ENCODE measurements at places on chromosomes 5 and 9.
A peak's percentile ranks its signal among the peaks of the same experiment; 100 is the strongest.

- DNase-seq, result peak; percentile 49
Observed at GRCh38 chr9:114930056-114930812, at the start of gene TNFSF8. TSS of gene TNFSF8 (minus strand) at chr9:114930591. CDS start at chr9:114930303, 288 bp downstream.

- no peak for DNase-seq
Observed at GRCh38 chr9:115694014-115694413, 459.6 kb upstream of the PAPPA start.

DNA sequence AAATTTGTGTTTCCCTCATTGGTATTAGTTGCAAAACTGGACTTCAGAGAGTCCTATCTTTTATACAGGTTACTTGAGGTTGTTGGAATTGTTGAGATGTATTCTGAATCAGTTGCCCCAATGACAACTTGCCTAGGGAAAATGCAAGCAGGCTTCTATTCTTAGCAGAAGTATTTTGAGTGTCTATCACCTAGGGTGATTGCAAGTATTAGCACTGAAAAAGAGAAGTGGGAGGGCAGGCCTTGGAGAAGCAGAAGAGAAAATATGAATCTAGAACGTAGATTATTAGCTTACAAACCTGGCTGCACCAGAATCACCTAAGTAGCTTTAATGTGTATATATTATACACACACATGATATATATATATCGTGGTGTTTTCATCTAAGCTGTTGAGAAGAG lies 43.2 kb downstream of the ADAMTS12 start:
- DNase-seq, result no peak

- DNase-seq, result no peak
Observed at GRCh38 chr5:150393096-150393645, 19.5 kb downstream of the CD74 start.

GRCh38 chr9:82404196-82404870 lies 415.8 kb downstream of the SPATA31D1 start:
- DNase-seq, result no peak

DNA sequence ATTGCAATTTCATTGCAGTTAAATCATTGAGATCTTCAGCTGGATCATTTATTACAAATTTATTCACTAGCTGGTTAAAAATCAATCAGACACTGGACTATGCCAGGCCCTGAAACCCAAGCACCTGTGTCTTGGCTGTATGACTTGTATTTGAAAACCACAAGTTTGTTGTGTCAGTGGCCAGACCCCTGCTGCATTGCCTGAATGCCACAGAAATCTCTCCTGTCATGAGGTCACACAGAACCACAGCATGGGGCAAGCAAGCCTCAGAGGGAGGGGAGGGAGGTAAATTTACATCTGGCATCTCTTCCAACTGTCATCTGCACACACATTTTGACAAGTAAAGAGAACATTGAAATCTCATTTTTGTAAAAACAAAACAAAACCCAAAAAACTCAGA lies 90.0 kb downstream of the ARRDC3 start:
- DNase-seq, result no peak

- no peak for DNase-seq
Observed at GRCh38 chr5:53560028-53560427, 411 bp upstream of the NDUFS4 start.

DNA sequence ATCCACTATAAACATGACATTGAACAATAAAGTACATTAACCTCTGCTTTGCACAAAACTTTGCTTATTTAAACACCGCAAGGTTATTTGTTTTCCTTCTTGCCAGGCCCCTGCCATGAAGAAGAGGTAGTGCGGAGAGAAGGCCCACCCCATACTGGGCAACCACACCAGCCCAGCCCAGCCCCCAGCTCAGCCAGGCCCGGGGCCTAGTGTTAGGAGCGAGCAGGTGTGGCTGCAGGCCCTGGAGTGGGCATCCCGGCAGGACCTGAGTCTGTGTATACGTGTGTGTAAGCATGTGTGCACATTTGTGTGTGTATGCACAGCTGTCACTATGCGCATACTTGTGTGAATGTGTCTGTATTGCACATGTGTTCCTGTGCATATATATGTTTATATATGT lies 90.4 kb upstream of the MVB12B start:
- DNase-seq, result no peak

DNA sequence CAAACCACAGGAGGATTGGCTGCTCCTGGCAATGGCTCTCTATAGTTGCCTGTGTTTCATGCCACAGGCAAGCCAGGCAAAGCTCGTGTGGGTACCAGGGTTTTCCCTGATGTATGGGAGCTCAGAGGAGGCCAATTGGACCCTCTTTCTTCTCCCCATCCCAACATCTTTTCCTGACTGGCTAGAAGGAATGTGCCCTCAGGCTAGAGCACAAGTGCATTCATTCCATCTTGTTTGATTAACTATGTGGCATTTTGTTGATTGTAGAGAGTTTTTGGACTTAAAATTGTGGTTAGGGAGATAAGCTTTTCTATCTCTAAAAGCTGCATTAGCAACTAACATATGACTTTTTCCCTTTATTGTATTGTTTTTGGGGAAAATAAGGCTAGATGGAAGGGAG lies 561.3 kb downstream of the PSAT1 start:
- no peak for DNase-seq

- no peak for DNase-seq
Observed at GRCh38 chr9:134634176-134634575, 7.4 kb upstream of the COL5A1 start.

- DNase-seq, result no peak
Observed at GRCh38 chr9:87548159-87548558, 50.5 kb downstream of the DAPK1 start.

DNA sequence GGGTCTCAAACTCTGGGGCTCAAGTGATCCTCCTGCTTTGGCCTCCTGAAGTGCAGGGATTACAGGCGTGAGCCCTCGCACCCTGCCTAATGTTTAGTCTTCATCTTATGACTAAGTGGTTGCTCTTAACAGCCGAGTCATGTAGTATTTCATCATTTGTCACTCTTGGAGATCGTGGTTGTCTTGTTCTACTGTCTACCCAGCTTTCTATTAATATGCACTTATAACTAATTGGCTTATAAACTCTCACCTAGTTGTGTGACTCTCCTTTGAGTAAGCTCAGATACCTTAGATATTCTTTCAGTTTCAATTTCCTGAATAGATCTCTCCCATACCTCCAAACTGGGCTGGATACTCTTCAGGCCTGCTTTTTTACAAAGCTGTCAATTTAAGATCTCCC lies 19.9 kb downstream of the SLC44A1 start:
- no peak for DNase-seq

GRCh38 chr5:60829490-60830266 lies 14.4 kb downstream of the ELOVL7 start:
- DNase-seq, result no peak

GRCh38 chr5:131209506-131210150 lies 38.9 kb downstream of the LYRM7 start:
- DNase-seq, result peak; percentile 24

DNA sequence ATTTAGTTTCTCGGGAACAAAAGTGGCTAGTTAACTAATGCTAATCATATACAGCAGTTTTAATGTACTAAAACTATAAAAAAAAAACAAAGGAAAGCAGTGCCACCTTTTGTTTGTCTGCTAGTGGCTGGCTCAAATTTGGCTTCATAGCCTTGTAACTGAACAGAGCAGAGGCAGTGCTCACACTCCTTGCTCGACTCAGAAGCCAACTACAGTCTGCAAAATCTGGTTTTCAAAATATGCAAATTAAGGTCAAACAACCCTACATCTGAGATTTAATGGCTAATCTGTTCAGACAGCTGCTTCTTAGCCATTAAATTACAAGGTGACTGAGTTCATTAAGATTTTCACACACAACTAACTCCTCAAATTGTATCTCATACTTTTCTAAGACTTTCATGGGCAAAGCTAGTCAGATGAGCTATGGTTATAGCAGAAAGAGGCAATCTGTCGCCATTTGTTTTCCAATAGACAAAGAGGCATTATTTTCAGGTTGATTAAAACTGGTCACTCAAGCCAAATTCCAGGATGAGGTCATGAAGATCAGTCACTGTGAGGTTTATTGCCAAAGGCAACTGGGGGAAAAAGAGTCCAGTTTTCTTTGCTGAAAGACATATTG lies 56.8 kb upstream of the EPB41L4A start:
- no peak for DNase-seq

DNA sequence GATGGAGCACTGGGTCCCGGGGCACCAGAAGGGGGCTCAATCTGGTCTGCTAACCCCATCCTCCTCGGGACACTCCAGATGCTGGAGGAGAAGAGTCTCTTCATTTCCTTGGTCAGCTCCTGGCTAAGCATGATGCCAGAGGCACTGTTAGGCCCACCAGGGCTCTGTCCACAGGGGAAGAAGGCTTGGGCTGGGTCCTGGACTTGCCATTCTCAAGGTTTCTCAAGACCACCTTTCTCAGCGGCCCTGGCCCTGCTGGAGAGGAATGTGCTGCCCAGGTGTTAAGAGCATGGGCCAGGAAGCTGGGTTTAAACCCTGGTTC lies 7.9 kb downstream of the SH2D3C start:
- no peak for DNase-seq

- no peak for DNase-seq
Observed at GRCh38 chr9:93578844-93579243, 2.5 kb downstream of the PHF2 start.

- no peak for DNase-seq
Observed at GRCh38 chr9:87076825-87077224, 129.5 kb upstream of the GAS1 start.

DNA sequence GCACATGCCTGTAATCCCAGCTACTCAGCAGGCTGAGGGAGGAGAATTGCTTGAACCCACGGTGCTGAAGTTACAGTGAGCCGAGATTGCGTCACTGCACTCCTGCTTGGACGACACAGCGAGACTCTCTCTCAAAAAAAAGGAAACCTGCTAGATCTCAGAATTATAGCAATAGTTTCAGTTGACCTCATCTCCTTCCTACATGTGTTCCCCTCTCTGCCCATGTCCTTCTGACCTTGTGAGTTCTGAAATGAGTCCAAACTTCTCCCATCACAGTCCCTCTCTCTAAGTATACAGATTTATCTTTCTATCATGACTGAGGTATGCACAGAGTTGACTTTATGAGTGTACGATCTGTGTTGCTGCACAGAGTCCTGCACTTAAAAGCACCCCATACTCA lies 44.6 kb upstream of the SHOC1 start:
- DNase-seq, result no peak

DNA sequence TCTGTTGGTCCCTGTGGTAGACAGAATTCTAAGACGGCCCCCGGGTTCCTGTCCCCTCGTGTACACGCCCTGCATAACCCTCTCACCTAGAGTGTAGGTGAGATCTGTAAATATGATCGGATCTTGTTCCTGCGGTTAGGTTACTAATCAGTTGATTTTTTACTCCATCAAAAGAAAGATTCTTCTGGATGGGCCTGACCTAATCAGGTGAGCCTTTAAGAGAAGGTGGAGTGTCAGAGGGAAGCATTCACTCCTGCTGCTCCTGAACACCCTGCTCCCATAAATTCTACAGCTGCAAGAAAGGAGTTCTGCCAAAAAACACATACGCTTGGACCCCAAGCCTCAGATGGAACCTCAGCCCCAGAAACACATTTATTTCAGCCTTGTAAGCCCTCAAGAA lies 15.6 kb upstream of the FUBP3 start:
- DNase-seq, result no peak

- no peak for DNase-seq
Observed at GRCh38 chr5:34412736-34413135, 243.4 kb upstream of the RAI14 start.

GRCh38 chr9:111514967-111515366 lies 10.0 kb upstream of the ZNF483 start:
- DNase-seq, result no peak

GRCh38 chr9:23643656-23644258 lies 182.3 kb downstream of the ELAVL2 start:
- DNase-seq, result no peak

GRCh38 chr9:137380606-137381005 lies 42.4 kb downstream of the EXD3 start:
- DNase-seq, result no peak

GRCh38 chr5:16666883-16667398 lies 50.1 kb upstream of the RETREG1 start:
- no peak for DNase-seq

GRCh38 chr5:14039063-14039462 lies 94.6 kb upstream of the DNAH5 start:
- no peak for DNase-seq

GRCh38 chr5:79771387-79771786 lies 81.8 kb downstream of the CMYA5 start:
- no peak for DNase-seq

GRCh38 chr5:94577466-94578245 lies 40.7 kb downstream of the KIAA0825 start:
- DNase-seq, result no peak

GRCh38 chr9:35906923-35907699 lies 1.1 kb downstream of the HRCT1 start:
- DNase-seq, result no peak

- no peak for DNase-seq
Observed at GRCh38 chr5:163190784-163191183, 246.6 kb upstream of the CCNG1 start.

- no peak for DNase-seq
Observed at GRCh38 chr5:151686674-151687407, at the start of gene SPARC. TSS of gene SPARC (minus strand) at chr5:151686915. CDS start at chr5:151676188, 10,727 bp downstream.

DNA sequence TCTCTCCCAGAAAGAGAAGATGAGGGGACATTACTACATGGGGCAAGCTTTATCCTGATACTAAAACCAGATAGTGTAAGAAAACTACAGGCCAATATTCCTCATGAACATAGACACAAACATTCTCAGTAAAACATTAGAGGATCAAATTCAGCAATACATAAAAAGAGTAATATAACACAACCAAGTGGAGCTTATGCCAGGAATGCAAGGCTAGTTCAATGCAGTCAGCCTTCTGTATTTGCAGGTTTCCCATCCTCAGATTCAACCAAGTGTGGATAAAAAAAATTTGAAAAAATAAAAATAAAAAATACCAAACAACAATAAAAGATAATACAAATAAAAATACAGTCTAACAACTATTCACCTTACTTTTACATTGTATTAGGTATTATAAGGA lies 31.3 kb downstream of the CCDC69 start:
- no peak for DNase-seq

GRCh38 chr5:141475625-141476131 lies at the start of gene PCDHGC3:
TSS of gene PCDHGC3 (plus strand) at chr5:141475966. CDS start at chr5:141476117, 151 bp downstream.
- DNase-seq, result no peak

- no peak for DNase-seq
Observed at GRCh38 chr5:170788626-170789304, 5.2 kb downstream of the GABRP start.

Measured in stimulated activated CD8-positive, alpha-beta memory T cell treated with anti-CD3 and anti-CD28 coated beads, Interleukin-15, amount 100 ng/mL, for 4 hours (primary cell).